ENCODE measurements at places on chromosomes 2 and 18.

GRCh38 chr2:234324116-234324515 is 172.8 kb downstream of the ARL4C start:
- DNase-seq = no peak

DNA sequence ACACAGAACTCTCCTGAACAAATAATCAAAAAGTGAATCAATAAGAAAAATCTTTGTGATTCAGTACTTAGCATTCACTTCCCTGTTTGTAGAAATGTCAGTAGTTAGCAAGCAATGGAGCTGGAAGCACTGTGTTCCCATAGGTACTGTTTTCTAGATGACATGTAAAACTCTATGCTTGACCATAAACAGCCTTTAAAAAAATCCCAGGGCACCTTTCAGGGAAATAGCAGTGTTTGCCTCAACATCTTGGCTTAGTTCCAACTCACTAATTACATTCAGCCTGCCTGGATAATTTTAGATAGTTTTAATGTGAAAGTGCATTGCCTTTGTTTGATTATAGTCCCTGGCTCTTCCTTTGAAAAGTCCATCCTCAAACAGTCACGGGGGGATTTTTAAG is 721.8 kb downstream of the ERBB4 start:
- no peak for DNase-seq

GRCh38 chr2:233112776-233113452 is 52.8 kb downstream of the INPP5D start:
- DNase-seq = no peak

GRCh38 chr2:66901344-66901743 is 466.4 kb downstream of the MEIS1 start:
- no peak for DNase-seq

- DNase-seq = no peak
These were observed 7.4 kb upstream of the NGEF start for GRCh38 chr2:233020454-233020853.

- no peak for DNase-seq
These were observed 5.5 kb downstream of the RALB start for GRCh38 chr2:120258196-120258595.

GRCh38 chr2:82650038-82650437 is 1809.0 kb downstream of the SUCLG1 start:
- no peak for DNase-seq

DNA sequence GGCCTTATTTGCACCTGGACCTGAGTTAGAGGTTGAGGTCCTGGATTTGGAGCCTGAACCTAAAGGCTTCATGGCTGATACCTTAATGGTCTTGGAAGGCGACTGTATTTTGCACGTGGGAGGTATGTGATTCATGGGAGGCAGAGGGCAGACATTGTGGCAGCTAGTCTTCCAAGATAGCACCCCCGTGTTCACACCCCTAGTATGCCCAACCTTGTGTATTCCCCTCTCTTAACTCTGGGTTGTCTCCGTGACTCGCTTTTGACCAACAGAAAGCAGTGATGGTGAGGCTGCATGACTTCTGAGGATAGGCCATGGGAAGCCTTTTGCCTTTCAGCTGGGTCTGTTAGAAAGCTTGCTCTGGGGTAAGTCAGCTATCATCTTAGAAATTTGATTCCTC is 45.8 kb upstream of the HAAO start:
- no peak for DNase-seq
